ENCODE measurements at places on chromosomes 6 and 20.

- peak; percentile 21 for DNase-seq
Measured at GRCh38 chr20:56187534-56188165, 60.9 kb upstream of the MC3R start.

- no peak for DNase-seq
Measured at GRCh38 chr6:10719964-10720264, 3.0 kb upstream of the TMEM14C start.

- no peak for DNase-seq
Measured at GRCh38 chr6:119201480-119201879, 123.0 kb upstream of the FAM184A start.

GRCh38 chr20:48897305-48898010 is 24.1 kb upstream of the ARFGEF2 start:
- DNase-seq: no peak
